ENCODE measurements at places on chromosomes 13 and 19.

- DNase-seq, result no peak
Measured at GRCh38 chr13:70424428-70424827, 316.2 kb upstream of the KLHL1 start.

GRCh38 chr13:57345526-57345925 is 178.5 kb downstream of the PRR20E start:
- no peak for DNase-seq

- no peak for DNase-seq
Measured at GRCh38 chr13:21034603-21035191, 26.7 kb downstream of the LATS2 start.

- no peak for DNase-seq
Measured at GRCh38 chr13:66359910-66360552, 870.1 kb downstream of the PCDH9 start.

DNA sequence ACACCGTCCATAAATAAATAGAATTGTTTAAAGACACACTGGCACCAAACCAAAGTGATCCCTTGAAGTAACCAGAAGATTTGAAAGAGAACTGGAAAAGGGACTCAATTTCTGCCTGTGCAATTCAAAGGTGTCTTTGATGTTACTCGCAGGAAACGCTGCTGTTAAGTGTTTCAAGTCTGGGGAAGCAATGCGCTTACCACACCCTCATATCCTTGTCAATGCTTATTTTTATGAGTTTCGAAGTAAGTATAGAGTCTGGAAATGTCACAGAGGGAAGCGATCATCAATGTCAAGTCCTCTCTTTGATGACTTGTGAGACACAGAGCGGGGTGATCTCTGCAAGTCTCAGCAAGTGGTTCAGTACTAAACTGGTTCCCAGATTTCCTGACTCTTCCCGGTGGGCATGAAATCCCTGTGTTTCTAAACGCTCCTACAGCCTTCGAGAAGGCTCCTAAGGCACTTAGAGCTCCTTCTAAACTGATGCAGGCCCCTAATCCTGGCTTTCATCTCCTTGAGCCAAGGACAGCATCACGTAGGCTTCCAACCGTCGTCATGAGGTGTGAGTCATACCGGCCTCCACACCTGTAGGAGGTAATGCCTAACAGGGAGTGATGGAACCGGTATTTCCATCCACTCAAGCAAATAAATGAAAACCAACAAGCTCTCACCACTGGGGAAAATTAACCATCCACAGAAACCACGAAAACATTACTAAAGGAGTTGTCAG is 22.8 kb downstream of the SYDE1 start:
- no peak for DNase-seq

GRCh38 chr19:17762505-17763229 is 11.4 kb downstream of the FCHO1 start:
- no peak for DNase-seq

GRCh38 chr13:34143637-34144036 is 325.7 kb downstream of the RFC3 start:
- no peak for DNase-seq

DNA sequence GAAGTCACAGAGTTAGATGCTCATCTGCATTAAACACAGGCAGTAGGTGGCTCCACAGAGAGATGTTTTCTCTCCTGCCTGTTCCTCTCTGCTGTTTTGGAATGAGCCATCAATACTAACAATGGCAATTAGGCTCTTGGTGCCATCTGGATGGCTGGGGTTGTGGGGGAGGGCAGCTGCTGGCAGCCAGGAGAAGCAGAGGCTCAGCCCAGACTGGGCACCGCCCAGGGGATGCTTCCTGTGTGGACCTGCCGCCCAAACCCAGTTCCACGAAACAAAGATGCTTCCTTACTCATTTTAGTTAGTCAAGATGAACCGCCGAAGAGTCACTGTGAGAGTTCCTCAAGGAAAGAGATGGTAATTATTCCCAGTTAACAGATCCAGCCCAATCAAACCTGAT is 50.8 kb upstream of the PCDH8 start:
- no peak for DNase-seq

GRCh38 chr19:49437231-49437630 is 4.1 kb downstream of the SLC17A7 start:
- DNase-seq, result no peak

GRCh38 chr13:57992416-57992815 is 360.9 kb downstream of the PCDH17 start:
- DNase-seq, result no peak

DNA sequence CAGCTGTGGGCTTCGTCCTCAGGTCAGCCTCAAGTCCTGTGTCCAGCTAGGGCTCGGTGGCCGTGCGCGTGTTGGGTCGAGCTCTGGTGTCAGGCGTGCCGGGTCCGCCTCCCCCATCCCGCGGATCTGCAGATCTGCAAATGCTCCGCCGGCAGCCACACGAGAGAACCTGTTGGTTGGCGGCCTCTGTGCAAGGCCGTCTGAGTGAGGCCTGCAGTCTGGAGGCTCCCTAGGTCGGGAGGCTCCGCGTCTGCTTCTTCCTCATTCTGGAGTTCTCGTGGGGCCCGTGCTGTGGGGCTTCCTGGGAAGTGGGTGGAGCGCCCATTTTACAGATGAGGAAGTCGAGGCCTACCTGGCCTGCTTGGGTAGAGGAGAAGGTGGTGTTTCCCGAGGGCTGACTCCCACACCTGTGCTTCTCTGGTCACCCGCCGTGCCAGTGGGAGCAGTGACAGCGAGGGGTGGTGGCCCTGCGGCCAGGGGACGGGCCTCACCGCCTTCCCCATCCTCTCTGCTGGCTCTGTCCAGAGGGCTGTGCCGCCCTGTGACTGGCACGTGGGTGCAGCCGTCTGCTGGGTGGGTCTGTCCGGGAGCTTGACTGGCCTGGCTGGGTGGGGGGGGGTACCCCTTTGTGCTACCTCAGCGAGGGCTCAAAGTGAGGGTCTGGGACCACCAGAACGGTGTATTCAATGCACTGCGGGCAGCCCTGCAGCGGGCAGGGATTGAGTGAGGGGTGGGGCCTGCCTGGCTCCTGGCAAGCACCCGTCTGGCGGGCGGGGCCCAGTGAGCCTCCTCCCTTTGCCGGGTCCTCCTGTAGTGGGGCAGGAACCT is 3.3 kb downstream of the CSNK1G2 start:
- DNase-seq, result no peak

- DNase-seq, result no peak
Measured at GRCh38 chr13:23268441-23268840, 87.7 kb downstream of the SGCG start.

DNA sequence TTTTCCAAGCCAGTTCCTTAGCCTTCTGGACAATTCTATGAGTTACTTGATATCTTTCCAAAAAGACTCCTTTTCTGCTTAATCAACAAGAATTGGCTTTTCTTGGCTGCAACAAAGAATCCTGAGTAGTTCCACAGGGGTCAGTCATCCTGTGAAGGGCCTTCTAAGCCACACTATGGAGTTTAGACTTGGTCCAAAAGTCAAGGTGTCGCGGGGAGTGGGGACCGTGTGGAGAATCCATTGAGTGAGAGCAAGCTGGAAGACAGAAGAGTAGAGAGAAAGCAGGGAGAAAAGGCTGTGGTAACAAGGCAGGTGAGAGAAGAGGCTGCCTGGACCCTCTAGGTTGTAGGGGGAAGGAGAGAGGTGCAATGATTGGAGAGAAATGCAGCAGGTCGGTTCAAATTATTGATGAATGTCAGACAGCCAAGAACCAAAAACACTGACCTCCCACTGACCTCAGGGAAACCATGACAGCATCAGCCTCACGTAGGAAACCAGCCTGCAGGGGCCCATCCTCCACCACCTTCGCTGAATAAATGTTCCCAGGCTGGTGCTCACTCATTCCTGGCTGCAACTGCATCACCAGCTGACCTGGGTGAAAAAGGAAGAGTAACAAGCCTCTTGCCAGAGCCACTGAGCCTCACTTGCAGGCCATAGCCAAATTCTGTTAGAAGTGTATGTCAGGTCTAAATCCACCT is 7.1 kb upstream of the IFT88 start:
- DNase-seq, result no peak

GRCh38 chr19:11848594-11849469 is at the start of gene ZNF439:
TSS of gene ZNF439 (plus strand) at chr19:11848726. CDS start at chr19:11848868, 142 bp downstream.
- no peak for DNase-seq

DNA sequence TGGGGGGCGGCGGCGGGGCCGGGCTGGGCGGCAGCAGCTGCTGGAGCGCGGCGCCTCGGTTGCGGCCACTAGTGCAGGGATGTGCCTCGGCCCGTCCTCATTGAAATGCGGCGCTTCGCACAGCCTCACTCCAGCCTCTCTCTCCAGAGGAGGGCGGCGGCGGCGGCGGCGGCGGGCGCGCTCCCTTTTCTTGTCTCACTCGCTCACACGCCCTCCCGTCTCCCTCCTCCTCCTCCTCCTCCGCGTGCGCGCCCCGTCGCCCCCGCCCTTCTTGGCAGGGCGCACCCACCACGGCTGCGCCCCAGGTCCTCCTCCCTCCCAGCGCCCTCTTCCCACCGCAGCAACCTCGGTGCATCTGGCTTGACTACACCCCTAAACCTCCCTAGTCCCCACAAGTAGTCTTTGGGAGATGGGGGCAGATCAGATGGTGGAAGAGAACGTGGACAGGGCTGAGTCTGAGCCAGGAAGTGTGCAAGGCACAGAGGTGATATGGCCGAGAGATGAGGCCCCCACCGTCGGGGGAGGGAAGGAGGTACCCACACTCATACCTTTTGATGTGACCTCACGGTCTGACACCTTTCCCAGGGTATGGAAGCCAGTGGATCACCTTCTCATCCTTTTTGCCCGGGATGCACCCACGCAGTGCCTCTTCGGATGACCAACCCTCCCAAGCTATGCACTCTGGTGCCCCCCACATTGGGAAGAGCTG is at the start of gene DCLK1:
Gene DCLK1 (minus strand): TSS at position 161 of the 709 bp plus-strand sequence.
- DNase-seq, result no peak

DNA sequence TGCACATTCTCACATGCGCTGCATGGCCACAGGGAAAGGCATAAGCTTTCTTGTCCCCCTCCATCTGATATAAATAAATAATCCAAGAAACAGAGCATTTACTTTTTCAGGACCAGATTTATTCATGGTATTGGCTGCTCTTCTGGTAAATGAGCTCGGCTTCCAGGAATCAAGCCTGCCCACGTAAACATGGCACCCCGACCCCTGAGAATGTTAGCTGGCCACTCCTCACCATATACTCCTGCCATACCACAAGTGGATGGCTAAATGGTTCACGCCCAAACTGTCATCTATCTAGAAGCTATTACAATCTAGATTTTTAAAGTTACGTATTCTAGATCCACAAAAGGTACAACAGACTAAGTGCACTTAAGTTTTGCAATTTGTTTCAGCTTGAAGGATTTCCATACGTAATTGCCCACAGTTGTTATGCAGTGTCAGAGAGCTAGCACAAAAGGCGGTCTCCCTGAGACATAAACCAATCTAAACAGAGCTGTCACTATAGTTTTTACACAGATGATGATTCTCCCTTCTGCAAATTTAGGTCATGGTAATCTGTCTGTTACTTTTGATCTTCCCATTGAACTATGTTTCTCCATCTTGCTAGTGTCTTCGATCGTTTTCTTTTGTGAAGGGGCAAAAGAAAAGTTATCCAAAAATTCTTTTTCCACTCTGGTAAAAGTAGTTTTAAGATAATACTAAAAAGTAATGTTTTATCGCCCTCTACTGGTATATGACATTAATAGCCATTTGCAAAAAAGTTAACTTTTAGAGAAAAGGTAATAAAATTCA is 16.2 kb upstream of the FOXO1 start:
- DNase-seq, result no peak
